ENCODE measurements at places on chromosomes 6 and 20.
A peak's percentile ranks its signal among the peaks of the same experiment; 100 is the strongest.

- no peak for DNase-seq
Observed at GRCh38 chr6:17240803-17241500, 40.2 kb upstream of the RBM24 start.

GRCh38 chr6:25401711-25402110 is 122.5 kb downstream of the CARMIL1 start:
- DNase-seq, result no peak

GRCh38 chr6:107447663-107448216 is 11.6 kb downstream of the PDSS2 start:
- DNase-seq, result no peak

GRCh38 chr6:53067849-53068361 is 2.7 kb downstream of the FBXO9 start:
- no peak for DNase-seq

DNA sequence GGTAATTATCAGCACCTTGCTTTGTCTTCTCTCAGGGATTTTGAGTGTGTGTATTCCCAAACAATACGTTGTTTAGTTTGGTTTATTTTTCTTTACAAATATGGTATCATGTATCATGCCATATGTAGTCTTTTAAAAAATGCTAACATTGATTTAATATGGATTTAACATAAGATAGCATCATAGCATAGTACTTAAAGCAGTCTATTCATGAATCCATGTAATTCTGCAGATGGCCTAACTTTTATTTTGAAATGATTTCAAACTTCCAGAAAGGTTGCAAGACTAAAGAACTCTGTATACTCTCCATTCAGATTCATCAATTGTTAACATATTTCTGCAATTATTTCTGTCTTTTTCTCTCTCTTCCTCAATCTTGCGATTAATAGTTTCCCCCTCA is 7.9 kb downstream of the ZDHHC14 start:
- no peak for DNase-seq

- DNase-seq, result no peak
Observed at GRCh38 chr6:115902436-115902835, 158.3 kb downstream of the FRK start.

DNA sequence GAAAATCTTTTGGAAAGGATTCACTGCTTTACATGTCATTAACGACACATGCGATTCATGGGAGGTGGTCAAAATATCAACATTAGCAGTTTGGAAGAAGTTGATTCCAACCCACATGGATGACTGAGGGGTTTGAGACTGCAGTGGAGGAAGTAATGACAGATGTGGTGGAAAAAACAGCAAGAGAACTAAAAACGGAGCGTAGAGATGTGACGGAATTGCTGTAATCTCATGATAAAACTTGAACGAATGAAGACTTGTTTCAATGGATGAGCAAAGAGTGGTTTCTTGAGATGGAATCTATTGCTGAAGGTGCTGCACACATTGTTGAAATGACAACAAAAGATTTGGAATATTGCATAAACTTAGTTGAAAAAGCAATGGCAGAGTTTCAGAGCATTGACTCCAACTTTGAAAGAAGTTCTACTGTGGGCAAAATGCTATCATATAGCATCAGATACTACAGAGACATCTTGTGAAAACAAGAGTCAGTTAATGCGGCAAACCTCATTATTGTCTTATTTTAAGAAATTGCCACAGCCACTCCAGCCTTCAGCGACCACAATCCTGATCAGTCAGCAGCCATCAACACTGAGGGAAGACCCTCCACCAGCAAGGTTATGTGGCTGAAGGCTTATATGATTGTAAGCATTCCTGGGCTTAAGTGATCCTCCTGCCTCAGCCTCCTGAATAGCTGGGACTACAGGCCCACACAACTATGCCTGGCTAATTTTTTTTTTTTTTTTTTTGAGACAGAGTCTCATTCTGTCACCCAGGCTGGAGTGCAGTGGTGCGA is 19.2 kb downstream of the SRSF3 start:
- no peak for DNase-seq

DNA sequence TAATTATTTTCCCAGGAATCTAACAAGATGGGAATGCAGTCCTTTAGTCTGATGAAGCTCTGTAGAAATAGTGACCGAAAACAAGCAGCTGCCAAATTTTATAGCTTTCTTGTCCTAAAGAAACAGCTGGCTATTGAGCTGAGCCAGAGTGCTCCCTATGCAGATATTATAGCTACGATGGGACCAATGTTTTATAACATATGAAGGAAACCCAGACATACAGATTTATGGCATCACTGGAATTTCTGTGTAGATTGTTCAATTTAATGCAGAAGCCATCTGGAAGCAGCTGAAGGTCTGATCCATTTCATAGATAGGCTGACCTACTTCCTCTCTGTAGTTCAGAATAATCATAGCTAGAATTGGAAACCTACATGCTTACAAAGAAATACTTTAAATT is 11.8 kb upstream of the SNPH start:
- DNase-seq, result no peak

DNA sequence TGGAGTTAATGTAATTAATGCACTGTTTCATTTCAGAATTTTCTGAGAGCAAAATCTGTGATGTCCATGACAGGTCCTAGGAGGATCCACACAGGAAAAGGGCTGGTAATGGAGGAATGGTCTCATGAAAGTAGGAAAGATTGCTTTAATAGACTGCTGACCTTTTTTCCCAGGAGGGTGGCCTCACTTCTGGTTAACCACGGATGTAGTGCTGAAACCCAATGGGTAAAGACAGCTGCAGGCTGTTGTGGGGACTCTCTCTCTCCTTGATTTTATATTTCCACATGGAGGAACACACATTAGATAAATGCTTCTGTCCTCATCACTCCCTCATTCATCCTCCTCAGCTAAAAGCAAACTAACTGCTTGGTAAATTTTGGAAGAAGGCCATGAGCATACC is 23.6 kb upstream of the RIPOR2 start:
- DNase-seq, result no peak

DNA sequence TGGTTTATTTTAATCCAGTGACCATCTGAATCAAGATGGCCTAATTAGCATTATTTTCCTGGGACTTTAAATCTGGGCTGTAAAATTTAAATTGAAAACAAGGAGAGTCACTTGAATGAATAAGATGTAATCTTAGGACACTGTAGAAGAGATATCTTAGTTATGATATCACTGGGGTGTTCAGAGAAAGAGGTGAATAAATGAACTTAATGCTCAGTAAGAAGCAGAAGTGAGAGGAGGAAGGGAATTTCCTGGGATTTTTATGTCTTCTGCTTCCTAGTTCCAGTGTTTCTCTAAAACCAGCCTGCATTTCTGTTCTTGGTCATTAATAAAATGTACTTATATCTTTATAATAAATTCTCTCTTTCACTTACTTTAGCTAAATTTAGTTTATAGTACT is 136.8 kb upstream of the PTPRK start:
- no peak for DNase-seq

GRCh38 chr20:50138479-50139393 is 14.8 kb downstream of the PEDS1 start:
- DNase-seq, result no peak

DNA sequence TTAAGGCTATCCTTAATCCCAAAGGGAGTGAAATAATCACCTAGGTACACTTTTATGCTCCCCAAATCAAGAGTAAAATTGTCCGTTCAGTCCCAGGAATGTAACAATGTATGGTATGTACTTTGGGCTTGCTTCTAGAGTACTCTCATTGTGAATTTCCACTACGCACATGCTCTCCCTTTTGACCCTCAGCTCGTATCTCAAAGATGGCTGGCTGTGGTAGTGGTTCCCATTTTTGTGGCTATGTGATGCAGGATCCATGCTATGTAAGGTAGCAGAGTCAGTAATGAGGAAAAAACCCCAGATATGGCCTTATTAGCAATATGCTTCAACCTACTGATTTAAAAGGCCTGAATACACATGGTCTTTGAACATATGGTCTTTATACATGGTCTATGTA is 133.7 kb downstream of the DST start:
- DNase-seq, result no peak

DNA sequence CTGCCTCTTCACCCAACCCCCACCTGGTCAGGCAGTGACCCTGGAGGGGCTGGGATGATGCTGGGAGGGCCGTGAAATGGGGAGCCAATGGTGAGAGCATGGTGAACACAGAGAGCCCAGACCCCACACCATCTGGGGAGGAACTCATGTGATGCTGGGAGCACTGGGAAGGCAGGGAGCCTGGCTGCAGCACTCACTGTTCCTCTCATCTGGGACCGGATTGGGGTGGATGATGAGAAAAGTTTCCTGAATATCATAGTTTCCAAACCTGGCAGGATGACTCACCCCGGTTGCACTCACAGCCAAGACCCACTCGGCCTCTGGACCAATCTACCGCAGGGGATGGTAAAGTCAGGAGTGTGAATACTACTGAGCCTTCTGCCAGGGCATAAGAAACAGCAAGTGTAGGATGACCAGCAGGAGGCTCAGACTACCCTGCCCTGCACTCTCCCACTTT is 21.8 kb downstream of the ULBP1 start:
- no peak for DNase-seq

- no peak for DNase-seq
Observed at GRCh38 chr6:94177429-94177828, 758.1 kb upstream of the EPHA7 start.

DNA sequence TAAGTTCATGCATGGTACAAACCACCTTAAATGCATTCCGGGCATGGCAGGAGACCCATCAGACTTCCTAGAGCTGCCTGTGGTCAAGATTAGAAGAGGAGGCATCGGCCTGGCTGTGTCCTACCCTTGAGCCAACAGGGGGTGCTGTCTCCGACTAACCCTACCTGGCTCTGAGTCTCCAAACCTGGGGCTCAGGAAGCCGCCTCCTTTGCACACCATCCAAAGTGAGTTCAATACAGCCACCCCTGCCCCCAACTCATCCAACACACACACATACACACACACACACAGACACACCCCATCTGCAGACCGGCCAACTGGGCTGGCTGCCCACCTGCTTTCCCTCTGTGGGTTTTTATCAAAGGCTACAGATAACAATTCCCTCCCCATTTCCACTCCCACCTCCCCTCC is 77.0 kb downstream of the JPH2 start:
- DNase-seq, result no peak

GRCh38 chr6:16398587-16398986 is 160.2 kb downstream of the GMPR start:
- no peak for DNase-seq

- DNase-seq, result peak; percentile 27
Observed at GRCh38 chr6:74410630-74411029, 714.6 kb downstream of the CD109 start.

- no peak for DNase-seq
Observed at GRCh38 chr6:78533426-78533825, 333.9 kb upstream of the IRAK1BP1 start.

GRCh38 chr6:16238963-16239797 is 793 bp downstream of the GMPR start:
- DNase-seq, result peak; percentile 68

DNA sequence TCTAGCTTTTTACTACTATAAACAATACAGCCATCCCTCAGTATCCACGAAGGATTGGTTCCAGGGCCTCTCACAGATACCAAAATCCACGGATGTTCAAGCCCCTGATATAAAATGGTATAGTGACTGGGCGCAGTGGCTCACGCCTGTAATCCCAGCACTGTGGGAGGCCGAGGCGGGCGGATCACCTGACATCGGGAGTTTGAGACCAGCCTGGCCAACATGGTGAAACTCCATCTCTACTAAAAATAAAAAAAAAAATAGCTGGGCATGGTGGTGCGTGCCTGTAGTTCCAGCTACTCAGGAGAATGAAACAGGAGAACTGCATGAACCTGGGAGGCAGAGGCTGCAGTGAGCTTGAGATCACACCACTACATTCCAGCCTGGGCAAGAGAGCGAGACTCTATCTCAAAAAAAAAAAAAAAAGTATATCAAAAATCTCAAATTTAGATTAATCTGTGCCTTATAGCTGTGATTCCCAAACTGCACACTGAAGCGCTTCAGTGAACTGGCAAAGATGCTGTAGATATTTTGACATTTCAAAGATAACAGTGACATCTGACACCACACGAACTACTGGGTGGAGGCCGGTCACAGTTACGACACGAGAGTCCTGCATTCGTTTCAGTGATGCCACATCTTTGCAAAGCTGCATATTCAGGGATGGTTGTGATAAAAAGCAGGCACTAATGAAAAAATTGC is 38.3 kb downstream of the MRS2 start:
- DNase-seq, result no peak

DNA sequence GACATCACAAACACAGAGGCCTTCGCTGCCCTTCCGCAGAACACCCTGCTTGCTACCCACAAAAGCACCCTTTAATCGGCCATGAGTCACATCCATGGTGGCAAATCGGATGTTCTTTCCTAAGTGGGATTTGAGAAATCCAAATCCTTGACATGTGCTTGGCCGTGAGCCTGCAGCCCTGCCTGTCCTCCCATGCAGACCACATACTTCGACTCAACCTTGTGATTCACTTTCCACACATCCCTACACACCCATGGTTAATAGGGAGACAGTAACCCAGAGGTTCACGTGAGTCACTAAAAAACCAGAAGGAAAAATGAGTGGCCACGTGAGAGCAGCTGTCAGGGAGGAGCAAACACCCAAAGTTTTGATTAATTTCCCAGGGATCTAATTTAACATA is 19.4 kb downstream of the RAMACL start:
- no peak for DNase-seq

- no peak for DNase-seq
Observed at GRCh38 chr6:105226598-105227294, 46.9 kb upstream of the POPDC3 start.

GRCh38 chr6:109252261-109253041 is 129.8 kb downstream of the CD164 start:
- DNase-seq, result no peak

DNA sequence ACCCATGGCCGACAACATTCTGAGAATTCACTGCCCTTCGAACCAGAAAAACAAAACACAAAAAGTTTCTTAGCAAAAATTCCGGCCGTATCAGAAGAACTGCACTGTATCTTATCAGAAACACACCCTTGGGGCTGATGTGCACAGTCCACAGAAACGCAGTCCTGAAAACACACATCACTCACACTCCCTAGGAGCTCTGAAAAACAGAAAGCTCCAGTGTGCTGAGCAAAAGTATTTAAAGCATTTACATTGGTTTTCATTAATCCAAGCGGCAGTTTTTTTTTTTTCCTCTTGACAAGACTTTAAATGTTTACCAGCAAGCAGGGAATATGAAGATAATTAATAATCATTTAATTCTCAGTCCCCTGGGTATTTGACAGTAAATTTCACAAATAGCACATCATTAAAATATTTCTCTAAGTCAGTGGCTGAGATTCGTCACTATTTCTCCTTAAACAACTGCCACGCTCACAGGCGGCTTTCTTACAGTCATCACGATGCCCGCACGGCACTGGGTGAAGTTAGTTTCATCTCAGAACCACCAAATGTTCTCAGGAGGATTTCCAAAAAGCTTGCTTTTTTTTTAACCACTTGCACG is 13.3 kb downstream of the NFATC2 start:
- no peak for DNase-seq

GRCh38 chr6:166761801-166762200 is 134.8 kb upstream of the RPS6KA2 start:
- no peak for DNase-seq

DNA sequence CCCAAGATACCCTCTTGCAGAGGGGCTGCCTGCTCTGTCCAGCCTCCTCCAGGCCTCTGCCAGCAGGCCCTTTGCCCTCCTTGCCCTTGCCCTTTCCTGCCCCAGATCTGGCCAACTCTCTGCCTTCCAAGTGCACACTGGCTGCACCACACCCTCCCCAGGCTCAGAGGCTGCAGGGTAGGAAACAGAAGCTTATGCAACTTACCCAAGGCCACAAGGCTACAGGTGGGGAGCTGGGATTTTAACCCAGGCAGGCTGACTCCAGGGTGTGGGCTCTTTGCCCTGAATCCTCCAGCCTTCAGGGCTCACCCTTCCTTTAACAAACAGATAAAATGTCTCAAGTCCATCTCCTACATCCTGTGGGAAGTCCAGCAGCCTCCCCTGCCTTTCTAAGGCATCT is 14.5 kb upstream of the TRAF3IP2 start:
- no peak for DNase-seq

Measured in T47D (cell line).